Fibroblast of skin of right quadriceps (primary cell): ENCODE measurements at places on chromosomes 16 and 17.

GRCh38 chr17:73693071-73693470 lies 48.8 kb upstream of the SDK2 start:
- DNase-seq: no peak

- no peak for DNase-seq
Observed at GRCh38 chr16:819336-820043, 19.0 kb upstream of the GNG13 start.

DNA sequence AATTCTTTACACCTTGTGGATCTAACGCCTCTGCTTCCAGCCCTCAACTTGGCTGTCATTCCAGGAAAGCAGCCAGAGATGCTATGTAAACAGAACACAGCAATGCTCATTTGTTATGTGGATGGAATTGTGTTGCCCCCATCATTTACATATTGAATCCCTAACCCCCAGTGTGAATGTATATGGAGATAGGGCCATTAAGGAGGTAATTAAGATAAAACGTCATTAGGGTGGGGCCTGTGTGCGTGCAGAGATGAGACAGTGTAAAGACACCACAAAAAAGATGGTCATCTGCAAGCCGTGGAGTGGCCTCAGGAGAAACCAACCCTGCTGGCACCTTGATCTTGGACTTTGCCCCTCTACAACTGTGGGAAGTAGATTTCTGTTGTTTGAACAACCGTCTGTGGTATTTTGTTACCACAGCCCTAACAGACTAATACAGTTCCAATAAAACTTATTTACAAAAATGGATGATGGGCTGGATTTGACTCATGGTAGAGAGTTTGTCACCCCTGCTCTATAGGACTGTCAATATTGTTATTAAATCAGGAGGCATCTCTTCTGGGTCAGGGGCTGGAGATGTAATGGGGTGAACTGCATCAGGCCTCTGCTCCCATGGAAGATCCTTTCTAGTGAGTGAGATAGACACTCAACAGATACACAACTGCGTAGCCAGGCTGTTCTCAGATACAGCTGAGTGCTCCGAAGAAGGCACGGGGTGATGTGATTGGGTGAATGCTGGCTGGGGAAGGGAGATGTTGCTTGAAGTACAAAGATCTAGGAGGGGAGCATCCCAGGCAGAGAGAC lies 339.0 kb downstream of the SNX29 start:
- DNase-seq: no peak

DNA sequence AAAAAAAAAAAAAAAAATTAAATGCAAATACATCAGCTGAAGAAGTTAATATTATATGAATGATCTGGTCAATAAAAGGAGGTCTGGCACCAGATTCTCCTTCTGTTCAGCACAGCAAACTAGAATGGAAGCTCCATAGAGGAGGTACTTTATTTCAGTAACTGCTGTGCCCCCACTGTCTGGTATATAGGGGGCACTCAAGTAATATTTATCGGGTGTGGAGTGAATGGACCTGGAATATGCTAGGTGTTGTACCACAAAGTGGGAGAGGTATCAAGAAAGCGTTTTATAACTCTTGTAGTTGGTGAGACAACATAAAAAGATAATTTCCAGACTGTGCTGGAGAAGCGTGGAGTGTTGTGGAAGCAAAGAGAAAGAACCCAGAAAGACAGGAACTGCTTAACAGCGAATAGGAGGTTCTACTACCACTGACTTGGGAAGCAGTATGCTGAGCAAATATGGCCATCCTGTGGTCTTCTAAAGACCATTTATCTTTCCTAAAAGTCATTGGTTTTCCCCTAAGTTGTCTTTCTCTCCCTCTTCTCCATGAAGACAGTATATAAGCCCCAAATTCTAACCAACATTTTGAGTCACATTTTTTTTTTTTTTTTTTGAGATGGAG lies 12.2 kb upstream of the PRKCA start:
- no peak for DNase-seq

DNA sequence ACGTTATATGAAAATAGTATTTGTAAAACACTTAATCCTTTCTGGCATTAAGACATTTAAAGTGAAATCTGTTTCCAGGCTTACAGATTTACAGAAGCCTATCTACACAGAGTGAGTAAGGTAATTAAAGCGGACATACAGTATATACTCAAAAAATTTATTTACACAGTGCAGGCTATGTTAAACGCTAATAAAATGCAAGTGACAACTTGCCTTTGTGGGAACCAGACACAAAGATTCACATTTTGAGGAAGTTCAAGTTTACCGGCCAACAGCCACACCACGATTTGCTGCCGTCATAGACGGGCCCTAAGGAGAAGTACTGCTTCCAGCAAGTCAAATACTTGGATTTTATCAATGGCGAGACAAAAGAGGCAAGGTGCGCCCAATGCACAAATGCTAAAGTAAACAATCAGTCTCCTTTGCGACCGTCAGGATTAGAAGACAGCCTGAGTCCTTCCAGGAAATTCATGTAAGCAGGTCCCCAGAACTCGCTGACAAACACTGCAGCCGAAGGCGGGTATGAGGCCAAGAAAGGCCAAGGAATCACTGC lies 801 bp downstream of the VPS35 start:
- DNase-seq: peak; percentile 2

DNA sequence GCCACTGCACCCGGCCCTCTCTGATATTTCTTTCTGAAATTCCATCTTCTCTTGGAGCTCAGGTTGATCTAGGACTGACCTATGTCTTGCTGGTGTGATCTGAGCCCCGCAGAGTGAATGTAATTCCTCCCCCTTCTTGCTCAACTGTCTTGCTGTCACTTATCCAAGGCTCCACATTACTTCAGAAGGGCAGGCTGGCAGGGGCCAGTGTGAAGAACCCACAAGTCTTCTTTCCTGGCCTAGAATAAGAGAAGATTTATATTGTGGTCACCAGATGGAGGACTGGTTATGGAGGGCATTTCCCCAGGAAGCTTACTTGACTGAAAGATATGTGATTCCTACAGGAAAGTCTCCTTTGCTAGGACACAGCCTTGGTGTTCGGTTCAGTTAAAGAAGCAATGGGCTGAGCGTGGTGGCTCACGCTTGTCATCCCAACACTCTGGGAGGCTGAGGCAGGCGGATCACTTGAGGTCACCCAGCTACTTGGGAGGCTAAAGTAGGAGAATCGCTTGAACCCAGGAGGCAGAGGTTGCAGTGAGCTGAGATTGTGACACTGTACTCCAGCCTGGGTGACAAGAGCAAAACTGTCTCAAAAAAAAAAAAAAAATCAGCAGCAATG lies 13.4 kb downstream of the ITGAL start:
- DNase-seq: peak; percentile 38

DNA sequence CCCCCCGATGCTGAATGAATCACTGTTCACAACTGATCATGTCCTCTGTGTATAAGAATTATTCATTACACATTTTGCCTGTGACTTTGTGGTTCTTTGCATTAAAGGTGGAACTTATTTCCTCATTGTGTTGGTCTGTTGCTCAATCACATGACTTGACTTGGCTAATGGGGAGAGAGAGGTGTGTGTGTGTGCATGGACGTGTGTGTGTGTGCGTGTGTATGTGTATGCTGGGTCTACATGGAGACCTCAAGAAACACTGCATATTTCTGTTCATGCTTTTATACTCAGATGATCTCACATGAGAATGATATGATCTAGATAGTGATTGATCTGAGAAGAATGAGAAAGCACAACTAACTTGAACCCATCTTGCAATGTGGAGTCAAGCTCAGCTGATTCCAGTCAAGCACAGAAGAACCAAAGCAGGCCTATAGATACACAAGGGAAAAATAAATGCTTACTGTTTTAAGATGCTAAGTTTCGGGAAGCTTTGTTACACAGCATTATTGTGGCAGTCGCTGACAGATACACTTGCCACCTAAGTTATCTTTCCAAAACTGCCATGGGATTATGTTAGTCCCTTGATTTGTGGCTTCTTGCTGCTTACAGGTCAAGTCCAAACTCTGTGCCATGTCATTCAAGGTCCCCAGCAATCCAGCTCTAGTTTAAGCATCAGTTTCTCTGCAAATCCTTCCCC lies 167.9 kb upstream of the ZFHX3 start:
- no peak for DNase-seq

- DNase-seq: no peak
Observed at GRCh38 chr17:78394209-78394608, 15.8 kb downstream of the PGS1 start.

GRCh38 chr16:64132759-64133361 lies 989.0 kb downstream of the CDH11 start:
- no peak for DNase-seq
